ENCODE measurements at places on chromosomes 6 and 20.

GRCh38 chr6:166626177-166627032 is 646 bp downstream of the RPS6KA2 start:
- DNase-seq: peak; percentile 35

DNA sequence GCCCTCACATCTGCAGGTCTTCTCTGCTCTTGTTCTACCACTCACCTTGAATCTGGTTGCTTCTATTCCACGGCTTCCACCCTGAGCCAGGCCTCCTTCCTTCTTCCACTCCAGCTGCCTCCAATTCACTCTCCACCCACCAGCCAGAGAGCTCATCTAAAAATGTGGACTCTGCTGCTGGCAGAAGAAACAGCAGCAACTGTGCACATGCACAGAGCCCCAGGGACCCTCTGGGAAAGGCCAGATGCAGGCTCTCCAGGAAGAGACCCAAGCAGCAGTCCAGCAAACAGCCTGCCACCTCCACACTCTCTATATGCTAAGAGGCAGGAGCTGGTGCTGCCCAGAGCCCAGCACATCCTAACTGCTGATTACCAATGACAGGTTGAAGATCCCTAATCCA is 162.6 kb upstream of the TOP1 start:
- DNase-seq: no peak

DNA sequence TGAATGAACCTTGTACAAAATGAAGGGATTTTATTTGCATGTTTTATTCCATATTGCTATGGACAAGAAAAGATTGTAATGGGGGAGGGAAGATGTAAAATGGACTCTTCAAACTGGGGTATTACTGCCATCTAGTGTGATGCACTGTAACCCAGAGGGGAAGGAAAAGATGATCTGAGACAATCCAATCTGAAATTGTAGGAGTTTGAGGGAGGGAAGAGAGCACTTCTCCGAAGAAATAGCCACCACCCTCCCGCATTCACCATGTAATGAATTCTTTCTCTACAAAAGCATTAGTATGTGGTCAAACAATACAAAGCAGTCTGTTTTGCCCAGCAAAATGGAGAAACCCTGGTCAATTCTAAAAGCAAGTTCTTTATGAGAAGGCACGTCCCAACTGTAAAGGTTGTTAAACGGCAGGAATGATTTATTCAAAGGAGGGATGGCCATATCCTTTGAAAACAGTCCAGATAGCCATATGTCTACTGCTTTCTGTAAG is 679.5 kb upstream of the NRSN1 start:
- no peak for DNase-seq

DNA sequence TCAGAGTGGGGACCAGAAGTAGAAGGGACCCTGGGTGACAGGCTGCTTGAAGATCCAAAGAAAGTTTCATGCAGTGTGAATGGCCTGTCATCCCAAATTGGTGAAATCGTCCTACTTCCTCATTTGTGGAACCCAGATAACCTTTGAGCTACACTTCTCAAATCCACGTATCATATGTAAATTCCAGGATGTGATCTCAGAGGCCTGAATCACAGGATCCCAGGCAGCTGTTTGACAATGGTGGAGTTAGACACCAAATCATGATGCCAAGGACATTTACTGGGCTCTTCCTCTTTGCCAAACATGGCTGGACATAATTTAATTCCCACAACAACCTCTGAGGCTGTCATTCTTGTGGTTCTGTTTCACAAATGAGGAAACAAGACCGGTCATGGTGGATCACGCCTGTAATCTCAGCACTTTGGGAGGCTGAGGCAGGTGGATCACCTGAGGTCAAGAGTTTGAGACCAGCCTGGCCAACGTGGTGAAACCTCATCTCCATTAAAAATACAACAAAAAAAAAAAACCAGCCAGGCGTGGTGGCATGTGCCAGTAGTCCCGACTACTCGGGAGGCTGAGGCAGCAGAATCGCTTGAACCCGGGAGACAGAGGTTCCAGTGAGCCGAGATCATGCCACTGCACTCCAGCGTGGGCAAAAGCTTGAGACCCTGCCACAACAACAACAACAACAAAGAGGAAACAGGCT is 39.9 kb upstream of the TTPAL start:
- DNase-seq: no peak

GRCh38 chr6:75334266-75335040 is 49.9 kb upstream of the TMEM30A start:
- DNase-seq: no peak

GRCh38 chr6:100160930-100161329 is 166.9 kb upstream of the MCHR2 start:
- no peak for DNase-seq

DNA sequence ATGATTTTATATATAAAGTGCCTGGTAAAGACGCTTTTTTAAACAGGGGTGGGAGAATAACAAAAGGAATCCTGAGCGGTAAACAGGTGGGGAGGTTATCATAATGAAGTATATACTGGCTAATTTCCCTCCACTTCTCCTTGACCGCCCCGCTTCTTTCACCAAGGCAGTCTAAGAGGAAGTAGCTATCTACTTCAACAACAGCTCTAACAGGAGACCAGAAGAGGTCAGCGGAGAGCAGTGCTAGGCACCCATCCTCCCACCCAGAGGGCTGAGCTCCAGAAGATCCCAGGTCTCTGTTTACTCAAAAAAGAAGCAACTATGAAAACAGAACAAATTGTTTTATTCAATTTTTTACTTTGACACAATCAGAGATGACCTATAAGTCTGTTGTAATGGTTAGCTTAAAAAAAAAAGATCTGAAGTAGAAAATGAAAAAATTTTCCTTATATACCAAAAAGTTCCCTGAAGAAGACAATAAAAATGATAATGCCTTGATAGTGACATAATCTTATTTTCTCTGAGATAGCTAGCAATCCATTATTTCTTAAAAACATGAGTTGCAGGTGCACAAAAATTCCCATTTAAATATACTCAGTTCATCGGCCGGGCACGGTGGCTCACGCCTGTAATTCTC is 141.1 kb downstream of the PDSS2 start:
- DNase-seq: peak; percentile 46

GRCh38 chr6:107712665-107713551 is 111.2 kb downstream of the SCML4 start:
- DNase-seq: peak; percentile 70

- no peak for DNase-seq
These were observed 105.6 kb downstream of the AIG1 start for GRCh38 chr6:143166247-143166695.

DNA sequence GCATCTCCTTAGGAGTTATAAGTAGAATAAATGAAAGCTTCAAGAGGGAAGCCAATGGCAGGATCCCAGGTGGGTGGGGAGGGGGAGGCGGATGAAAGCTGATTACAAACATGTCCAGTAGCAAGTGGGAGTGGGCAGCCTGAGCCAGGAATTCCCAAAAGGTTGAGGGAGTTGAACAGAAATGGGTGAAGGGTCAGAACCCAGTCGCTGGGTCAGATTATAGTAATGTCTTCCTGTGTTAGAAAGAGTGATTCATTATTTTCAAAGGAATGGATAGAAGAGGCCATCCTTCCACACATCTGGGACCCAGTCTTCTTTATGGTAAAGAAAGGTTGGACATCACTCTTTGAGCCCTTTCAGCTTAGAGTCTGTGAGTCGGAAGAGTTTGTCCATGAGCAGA is 41.0 kb upstream of the FAM50B start:
- no peak for DNase-seq

DNA sequence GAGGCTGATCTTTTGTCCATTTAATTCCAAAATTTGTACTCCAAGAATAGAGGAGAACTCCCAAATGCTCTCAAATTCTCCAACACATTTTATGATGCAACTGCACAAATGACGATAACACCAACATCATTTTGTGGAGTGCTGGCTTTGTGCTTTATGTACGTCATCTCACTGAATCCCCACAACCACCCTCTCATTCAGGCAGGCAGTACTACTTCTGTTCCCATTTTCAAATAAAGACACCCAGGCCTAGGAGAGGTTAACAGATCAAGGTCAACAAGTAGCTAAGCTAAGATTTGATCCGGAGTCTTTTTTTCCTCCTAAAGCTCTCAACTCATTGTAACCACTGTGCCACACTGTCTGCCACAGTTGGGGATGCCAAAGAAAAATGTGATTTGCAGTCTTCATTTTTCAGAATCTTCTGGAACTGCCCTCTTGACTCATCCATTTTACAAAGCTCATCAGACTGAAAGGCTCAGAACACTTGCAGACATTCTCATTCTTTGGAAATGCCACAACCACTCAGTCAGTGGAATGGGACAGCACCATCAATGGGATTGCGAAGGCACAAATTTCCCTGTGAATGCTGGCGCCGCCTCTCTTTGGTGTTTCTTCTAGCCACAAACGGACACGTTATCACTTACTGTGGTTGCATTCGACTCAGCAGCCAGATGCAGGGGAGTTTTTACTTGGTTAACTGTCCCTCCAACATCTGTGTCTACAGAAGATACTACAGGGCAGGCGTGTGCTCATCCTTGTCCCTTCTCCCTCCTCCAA is 184.4 kb downstream of the GJA10 start:
- peak; percentile 87 for DNase-seq

- no peak for DNase-seq
These were observed 94.1 kb downstream of the LRRC1 start for GRCh38 chr6:53888931-53889330.

- no peak for DNase-seq
These were observed 41.3 kb upstream of the CLDN20 start for GRCh38 chr6:155222506-155222905.

Data from stimulated activated CD4-positive, alpha-beta T cell treated with anti-CD3 and anti-CD28 coated beads, Interleukin-15, amount 100 ng/mL, for 24 hours (primary cell).